ENCODE measurements at places on chromosomes 13 and 19. TPM values are rescaled to one million over a fixed set of nuclear protein-coding genes. Genes with fewer than 3 reads are reported as not detected.

DAND5 gene
- polyA plus RNA-seq: 0.66 TPM

- no peak for DNase-seq
Measured at GRCh38 chr19:28429356-28429755, 783.6 kb downstream of the UQCRFS1 start.

GRWD1 gene
- polyA plus RNA-seq: 51.4 TPM

DNA sequence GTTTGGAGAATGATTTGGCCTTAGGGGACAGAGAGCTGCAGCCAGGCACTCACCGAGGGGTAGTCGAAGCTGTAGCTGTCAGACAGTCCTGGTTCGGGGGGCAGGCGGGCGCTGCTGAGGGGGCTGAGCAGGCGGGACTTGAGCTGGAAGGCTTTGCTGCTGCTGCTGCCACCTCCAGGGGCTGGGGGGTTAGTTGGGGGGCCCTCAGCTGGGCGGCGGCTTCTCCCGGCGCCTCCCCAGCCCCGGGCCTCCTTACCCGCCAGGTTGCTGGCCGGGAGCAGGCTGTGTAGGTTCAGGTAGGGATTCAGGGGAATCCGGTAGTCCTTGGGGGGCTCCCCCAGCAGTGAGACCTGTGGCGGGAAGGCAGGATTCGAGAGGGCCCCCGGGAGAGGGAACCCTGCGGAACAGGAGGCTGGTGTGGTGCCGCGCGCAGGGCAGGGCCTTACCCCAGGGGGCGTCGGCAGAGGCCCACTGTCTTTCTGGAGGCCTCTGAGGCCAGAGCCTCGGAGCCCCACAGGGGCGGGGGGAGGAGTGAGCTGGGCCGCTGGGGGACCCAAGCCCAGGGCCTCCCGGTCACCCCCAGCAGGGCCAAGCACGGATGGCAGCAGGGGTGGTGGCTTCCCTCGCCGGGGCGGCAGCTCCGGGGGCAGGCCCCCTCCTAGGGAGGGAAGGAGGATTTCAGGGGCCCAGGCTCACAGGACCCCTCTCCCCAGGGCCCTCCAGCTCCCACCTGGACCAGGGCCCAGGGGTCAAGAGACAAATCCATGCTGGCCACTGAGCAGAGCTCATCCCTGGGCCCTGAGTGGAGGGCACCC, 5.0 kb upstream of the FDX2 start:
- no peak for DNase-seq

DNA sequence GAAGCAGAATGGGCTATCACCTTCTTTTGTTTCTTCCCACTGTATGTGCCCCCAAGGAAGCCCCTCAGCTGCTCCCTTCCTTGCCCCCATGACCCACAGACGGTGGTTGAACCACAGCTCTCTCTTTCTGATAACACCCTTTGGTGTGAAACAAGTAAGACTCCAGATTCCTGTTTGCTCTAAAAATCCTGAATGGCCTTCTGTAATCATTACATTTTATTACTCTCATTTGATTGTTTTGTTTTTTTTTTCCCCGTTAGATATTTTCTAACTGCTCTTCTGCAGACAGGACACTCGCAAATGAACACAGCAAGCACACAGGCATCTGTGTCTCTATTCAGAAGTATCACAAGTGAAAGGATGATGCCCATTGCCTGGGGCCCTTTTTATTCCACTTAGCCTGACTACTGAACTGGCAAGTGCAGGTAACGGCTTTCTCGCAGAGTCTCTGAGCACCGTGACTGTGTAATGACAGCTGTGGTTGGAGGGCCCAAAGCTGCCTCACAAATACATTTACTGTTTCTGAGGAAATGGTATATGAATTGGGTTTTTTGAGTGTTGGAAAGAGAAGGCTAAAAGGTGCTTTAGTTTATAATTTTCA, 59.3 kb downstream of the OXGR1 start:
- DNase-seq: no peak

GRCh38 chr13:75423946-75424345, 58.0 kb downstream of the TBC1D4 start:
- no peak for DNase-seq

SULT2A1 gene
- not detected for polyA plus RNA-seq

- DNase-seq: no peak
Measured at GRCh38 chr19:45302416-45302815, 20.3 kb downstream of the CKM start.

- no peak for DNase-seq
Measured at GRCh38 chr13:43391036-43391435, 367.6 kb downstream of the DNAJC15 start.

DNA sequence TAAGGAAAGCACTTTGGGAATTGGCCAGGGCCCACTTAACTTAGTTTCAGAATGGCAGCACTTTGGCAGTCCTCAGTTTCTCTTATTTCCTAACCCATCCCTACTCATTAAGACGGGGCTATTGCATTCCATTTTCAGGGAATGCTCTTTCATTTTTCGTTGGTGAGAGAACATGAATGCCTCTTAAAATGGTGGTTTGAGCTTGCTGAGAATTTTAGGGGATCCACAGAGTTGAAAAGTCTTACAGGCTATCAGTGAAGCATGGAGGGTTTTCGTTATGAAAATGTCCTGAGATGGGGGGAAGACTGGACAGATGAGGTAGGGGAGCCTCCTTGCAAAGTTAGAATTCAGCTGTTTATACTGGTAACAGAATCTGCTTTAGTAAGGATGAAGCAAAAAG, 71.4 kb downstream of the LRCH1 start:
- no peak for DNase-seq

GRCh38 chr13:104086210-104086609, 1020.0 kb upstream of the SLC10A2 start:
- no peak for DNase-seq

DNA sequence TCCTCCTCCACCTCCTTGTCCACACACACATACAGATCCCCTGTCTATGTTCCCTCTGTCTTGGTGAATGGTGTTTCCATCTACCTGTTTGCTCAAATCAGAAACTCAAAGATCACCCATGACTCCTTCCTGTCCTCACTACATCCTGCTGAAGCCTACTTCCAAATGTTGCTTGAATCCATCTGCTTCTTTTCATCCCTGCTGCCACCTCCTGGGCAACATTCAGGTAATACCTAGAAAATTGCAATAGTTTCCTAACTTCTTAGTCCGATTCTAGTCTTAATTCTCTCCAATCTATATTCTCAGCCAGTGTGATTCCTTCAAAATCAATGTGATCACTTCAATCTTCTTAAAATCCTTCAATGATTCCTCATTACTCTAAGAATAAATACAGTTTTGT, 155.5 kb upstream of the STARD13 start:
- no peak for DNase-seq

GRCh38 chr19:48819366-48819816, 8.6 kb upstream of the BCAT2 start:
- no peak for DNase-seq

GRCh38 chr19:57141699-57142098, 3.3 kb downstream of the ZIM3 start:
- no peak for DNase-seq

COG3 gene
- 15.8 TPM for polyA plus RNA-seq

- no peak for DNase-seq
Measured at GRCh38 chr13:21744149-21744548, 73.3 kb downstream of the FGF9 start.

ZNF613 gene
- polyA plus RNA-seq: 2.1 TPM

NDUFA13 gene
- 801 TPM for polyA plus RNA-seq

DNA sequence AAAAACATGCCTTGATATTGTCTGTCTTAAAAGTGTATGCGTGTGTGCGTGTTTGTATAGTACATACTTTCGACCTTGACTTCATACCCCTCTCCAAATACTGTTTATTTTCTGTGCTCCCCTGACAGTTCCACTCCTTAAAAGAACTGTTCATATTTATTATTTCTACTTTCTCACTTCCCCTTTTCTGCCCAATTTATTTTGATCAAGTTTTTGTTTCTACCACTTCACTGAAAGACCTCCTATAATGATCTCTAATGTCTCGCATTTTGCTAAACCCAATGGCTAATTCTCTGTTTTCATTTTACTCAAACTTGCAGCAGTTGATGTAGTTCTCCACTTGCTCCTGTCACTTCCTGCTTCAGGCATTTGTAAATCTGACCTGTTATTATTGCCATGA, 426.1 kb upstream of the KLF12 start:
- DNase-seq: no peak

GRCh38 chr13:24267801-24268200, 41.6 kb upstream of the C1QTNF9 start:
- DNase-seq: no peak

- DNase-seq: no peak
Measured at GRCh38 chr13:103614761-103615160, 548.5 kb upstream of the SLC10A2 start.

GRCh38 chr13:40172149-40172591, 494.3 kb downstream of the FOXO1 start:
- DNase-seq: no peak

SCEL gene
- polyA plus RNA-seq: not detected

- no peak for DNase-seq
Measured at GRCh38 chr13:113644800-113645199, 13.2 kb downstream of the ATP4B start.

GRCh38 chr13:86383561-86383960, 584.3 kb upstream of the SLITRK6 start:
- no peak for DNase-seq

PRR36 gene
- polyA plus RNA-seq: not detected

BRCA2 gene
- polyA plus RNA-seq: 9.4 TPM

- no peak for DNase-seq
Measured at GRCh38 chr19:455851-456546, 4.8 kb downstream of the SHC2 start.

DNA sequence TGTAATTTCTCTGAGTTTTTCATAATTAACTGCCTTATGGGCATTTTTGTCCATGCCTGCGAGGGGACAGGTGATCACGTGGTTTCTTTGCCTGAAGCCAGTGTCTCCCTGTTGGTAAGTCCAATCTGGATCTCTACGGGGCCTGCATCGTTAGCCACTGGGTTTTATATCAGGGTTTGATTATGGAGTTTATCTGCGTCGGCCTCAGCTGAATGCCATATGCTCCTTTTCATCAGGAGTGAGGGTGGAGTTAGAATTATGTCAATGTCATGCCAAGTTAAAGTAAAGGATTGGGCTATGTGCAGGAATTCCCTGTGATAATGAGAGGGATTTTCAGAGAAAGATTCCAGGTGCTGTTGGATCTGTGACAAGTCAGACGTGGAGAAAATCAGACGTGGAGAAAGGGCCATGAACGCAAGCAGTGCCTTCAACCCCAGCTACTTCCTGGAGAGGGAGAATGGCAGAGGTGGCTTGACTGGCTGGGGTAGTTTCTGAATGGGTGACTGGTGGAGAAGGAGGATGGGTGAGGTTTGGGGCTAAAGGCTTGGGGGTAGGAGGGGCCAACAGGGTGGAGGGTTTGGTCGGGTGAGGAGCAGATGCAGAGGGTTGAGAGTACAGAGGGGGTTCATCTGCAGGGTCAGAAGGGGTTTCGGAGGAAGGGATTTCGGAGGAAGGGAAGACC, 24.3 kb downstream of the TMEM255B start:
- no peak for DNase-seq

TPM4 gene
- polyA plus RNA-seq: 77.4 TPM

PSG4 gene
- polyA plus RNA-seq: 0.03 TPM

ATP8B3 gene
- polyA plus RNA-seq: 10.1 TPM

ALOX5AP gene
- not detected for polyA plus RNA-seq

DNA sequence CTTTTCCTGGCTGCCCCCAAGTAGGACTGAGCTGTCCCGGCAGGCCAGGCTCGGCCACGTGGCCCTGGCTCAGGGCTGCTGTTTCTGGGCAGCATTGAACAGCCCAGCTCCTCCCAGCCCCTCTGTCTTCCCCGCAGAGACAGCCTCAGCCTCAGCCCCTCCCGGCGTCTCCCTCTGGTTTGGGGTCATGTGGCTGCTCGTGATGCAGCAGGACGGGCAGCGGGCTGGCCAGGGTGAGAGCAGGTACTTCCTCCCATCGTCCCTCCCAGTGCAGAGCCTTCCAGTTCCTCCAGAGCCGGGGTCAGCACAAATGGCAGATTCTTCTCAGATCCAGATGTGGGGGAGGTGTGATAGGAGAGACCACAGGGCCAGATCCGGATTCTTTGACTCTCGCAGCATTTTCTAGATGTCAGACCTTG, 114.6 kb downstream of the KDM4B start:
- DNase-seq: peak; percentile 35

ZNF283 gene
- 7.2 TPM for polyA plus RNA-seq

ONECUT3 gene
- not detected for polyA plus RNA-seq

DNA sequence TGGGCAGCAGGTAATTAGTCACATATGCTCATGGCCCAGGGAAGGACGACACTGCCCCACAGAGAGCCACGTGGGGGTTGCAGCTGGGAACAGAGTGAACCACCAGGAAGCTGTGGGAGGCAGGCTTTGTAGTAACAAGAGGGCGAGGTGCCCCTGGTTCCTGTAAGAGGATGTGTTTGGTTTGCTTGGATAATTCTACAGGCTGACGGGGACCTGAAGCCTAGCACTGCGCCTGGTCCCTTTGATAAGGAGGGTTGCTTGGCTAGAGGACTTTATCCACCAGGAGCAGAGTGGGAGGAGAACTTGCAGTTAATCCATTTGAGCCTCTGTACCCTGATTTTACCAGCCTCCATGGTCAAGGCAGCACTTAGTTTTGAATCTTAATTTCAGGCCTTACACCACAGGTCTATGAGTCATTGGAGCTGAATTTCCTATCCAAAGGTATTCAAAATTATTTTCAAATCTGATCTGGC, 67.4 kb upstream of the CLDN10 start:
- DNase-seq: peak; percentile 22

PVR gene
- 10.9 TPM for polyA plus RNA-seq

DNA sequence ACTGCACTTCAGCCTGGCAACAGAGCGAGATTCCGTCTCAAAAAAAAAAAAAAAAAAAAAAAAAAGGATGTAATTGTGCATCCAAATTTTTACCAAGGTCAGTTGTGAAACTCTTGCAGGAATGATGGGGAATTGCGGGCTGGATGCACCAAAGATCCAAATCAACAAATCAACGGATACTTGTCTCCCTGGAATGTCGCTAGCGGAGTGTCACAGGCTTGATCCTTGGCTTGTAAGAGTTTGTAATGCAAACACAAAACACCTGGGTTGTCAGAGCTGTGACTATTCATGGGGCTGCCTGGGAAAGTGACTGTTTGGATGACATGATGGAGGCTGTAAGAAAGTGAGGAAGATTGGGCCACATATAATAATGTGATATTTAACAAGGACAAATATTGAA, 4.2 kb downstream of the KANK3 start:
- no peak for DNase-seq

S1PR4 gene
- polyA plus RNA-seq: 0.07 TPM

EEF1AKMT1 gene
- polyA plus RNA-seq: 8.9 TPM

OR7A17 gene
- polyA plus RNA-seq: not detected

All from K562 (cell line).